Right renal pelvis (tissue), 4 donors: ENCODE measurements at places on chromosomes 3 and 15. TPM values are rescaled to one million over a fixed set of nuclear protein-coding genes. Genes with fewer than 3 reads are reported as not detected.

Gene ZNF660
- 8.2 TPM for polyA plus RNA-seq

Gene ISLR2
- polyA plus RNA-seq: 0.63 TPM

Gene CLDN1
- polyA plus RNA-seq: 79.7 TPM

Gene ZNF35
- 9.4 TPM for polyA plus RNA-seq

Gene ROBO2
- polyA plus RNA-seq: 95.2 TPM

Gene GRAMD1C
- polyA plus RNA-seq: 21.9 TPM

Gene SLC12A1
- 470 TPM for polyA plus RNA-seq

DNA sequence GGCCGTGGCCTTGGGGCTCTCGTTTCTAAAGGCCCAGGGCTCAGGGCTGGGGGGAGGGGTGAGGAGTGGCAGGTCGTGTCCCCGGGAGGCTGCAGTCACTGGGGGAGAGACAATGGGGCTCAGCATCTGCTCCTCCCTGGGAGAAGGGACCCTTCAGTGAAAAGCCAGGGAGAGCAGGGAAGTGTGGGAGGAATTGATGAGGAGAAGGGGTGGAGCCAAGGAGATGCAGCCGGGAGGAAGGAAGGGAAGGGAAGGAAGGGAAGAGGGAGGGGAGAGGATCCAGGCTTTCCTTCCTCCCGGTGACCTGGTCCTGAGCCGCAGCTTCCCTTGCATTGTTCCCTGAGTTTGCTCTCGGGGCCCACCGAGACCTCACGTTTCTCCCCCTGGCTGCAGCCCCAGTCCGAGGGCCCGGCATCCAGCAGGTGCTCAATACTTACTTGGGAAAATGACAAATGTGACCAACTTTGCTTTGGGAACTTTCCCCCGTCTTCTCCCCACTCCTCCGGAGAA, 1.4 kb upstream of the ZNF710 start:
- DNase-seq: no peak

DNA sequence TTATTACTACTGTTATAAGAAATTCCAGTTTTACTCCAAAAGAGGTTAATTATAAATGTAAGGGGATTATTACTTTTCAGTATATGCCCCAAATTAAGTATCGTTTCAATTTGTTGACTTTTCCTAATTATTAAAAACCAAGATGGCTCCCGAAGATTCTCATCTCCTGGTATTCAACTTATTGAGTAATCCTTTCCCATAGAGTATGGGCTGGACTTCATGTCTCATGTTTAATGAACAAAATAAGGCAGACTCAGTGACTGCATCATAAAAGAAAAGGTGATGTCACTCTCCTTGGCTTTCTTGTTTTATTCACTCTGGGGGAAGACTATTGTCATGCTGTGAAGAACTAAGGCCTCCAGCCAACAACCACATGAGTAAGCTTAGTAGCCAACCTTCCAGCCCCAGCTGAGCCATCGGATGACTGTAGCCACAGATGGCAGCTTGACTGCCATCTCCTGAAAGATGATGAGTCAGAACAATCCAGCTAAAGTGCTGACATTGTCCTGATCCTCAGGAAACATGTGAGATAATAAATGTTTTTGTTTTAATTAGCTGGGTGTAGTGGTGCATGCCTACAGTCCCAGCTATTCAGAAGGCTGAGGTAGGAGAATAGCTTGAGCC, 17.3 kb downstream of the IGF2BP2 start:
- DNase-seq: no peak

- no peak for DNase-seq
Observed at GRCh38 chr3:189458528-189458927, 172.7 kb upstream of the TP63 start.

- no peak for DNase-seq
Observed at GRCh38 chr15:58770519-58770856, 614 bp upstream of the MINDY2 start.

GRCh38 chr3:46892285-46893145, 15.0 kb downstream of the PTH1R start:
- no peak for DNase-seq

GRCh38 chr15:100762913-100763834, 116.5 kb upstream of the ALDH1A3 start:
- no peak for DNase-seq

GRCh38 chr15:51853998-51854397, 24.5 kb downstream of the TMOD3 start:
- no peak for DNase-seq

GRCh38 chr15:51470512-51470911, 129.1 kb downstream of the GLDN start:
- DNase-seq: no peak

GRCh38 chr15:36877796-36878683, 222.3 kb downstream of the MEIS2 start:
- no peak for DNase-seq

GRCh38 chr3:27655547-27655946, 66.6 kb downstream of the EOMES start:
- no peak for DNase-seq

DNA sequence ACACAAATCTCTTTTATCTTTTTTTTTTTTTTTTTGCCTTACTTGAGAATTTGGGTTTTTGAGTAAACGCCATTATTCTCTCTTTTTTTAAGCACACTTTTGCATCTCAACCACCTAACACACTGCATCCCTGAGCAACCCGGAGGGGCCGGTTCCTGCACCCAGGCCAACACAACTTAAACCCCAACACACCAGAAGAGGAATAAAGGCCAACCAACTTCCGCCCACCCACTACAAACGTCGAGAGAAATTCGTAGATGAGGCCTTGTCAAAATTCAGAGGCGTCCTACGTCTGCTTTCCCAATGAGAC, 389 bp upstream of the CCNB2 start:
- no peak for DNase-seq
